COR-L47 (cell line): ENCODE measurements at places on chromosomes 3 and 15.
A peak's percentile ranks its signal among the peaks of the same experiment; 100 is the strongest.

DNA sequence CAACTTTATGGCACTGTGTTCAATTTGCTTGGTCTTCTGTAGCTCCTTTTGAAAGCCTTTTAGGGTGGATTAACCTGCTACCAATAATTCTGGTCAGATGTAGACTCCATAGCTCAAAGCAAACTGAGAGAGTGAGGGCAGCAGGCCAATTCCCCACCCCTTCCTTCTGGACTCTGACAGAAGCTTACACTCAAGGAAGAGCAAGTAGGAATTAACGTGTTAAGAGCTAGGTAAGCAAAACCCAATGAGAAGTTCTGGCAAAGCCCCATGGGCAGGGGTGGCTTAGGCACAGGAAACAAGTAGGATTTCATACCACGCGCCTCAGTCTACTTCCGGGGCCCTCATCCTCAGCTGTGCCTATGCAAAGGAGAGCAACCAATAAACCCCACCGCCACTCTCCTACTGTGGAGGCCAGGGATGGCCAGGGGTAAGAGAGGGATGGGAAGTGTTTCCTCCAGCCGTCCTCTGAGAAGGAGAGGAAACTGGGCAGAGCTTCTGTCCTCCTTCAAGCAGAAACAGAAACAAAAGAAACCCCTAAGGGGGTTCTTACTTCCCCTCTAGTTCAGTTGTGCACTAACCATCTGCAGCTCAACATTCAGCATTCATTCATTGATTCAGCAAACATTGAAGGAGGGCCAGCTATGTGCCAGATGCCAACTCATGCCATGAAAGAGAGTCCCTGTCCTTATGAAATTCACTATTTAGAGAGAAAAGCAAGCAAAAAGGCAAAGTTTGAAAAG, 12.6 kb downstream of the CCR5 start:
- no peak for DNase-seq

- DNase-seq, result no peak
Observed at GRCh38 chr3:69803681-69804270, 64.5 kb downstream of the MITF start.

DNA sequence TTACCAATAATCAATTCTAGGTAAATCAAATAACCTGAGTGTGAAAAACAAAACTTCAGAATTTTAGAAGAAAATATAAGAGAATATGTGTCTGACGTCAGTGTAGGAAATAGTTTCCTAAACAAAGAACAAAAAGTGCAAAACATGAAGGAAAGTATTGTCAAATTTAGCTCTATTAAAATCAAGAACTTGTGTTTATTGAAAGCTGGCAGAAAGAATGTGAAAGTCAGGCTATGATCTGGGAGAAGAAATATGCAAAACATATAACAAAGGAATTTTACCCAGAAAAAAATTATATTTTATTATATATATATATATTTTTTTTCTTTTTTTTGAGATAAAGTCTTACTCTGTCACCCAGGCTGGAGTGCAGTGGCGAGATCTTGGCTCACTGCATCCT, 129.1 kb upstream of the ANKRD28 start:
- DNase-seq, result no peak

DNA sequence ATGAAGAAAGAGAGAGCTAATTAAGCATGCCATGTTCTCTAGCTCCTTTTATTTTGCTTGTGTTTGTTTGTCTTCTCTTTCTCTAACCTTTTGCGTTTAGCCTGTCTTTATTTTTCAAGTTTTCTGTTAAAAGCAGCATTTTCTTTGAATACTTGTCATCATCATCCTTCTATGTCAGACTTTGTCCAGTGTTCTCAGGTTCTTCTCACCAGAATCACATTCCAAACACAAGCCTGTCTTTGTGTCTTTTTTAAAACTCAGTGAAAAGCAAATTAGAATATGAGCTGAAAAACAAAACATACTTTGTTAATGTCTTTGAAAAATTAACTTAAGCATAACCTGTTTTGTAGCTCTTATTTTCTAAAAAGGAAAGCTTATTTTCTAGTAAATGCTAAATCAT, 62.4 kb downstream of the LEKR1 start:
- DNase-seq, result no peak

DNA sequence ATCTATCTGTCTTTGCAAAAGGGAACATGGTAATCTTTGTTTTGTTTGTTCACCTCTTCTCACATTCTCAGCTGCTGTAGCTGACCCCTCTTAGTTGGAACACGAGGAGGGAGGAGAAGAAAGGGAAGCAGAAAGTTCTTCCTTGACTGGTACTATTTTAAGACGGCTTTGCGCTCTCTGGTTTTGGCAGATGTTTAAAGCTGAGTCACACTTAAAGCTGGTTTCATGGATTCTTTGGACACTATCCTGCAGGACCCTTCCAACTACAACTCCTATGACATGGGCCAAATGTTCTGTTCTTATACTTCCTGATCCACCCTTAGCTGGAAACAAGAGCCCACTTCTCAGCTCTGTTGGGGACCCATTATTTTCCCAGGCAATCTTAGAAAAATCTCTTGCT, 40.6 kb upstream of the FXR1 start:
- DNase-seq, result no peak

DNA sequence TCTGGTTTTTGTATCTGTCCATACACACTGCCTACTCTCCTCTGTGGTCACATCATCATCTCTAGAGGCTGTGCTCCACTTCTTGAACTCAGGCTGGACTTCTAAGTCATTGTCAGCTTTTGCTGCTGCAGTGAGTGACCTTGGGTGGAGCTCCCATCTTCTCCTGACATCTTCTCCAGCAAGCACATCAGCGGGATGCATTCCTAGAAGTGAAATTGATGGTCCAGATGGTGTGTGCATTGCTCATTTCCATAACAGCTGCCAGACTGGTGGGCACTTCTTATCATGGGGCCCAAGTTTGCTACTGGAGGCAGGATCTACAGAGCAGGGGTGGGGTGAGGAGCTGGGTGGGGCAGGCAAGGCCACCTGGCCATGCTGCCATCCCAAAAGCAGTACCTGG, 109.9 kb downstream of the DNAJB8 start:
- no peak for DNase-seq

DNA sequence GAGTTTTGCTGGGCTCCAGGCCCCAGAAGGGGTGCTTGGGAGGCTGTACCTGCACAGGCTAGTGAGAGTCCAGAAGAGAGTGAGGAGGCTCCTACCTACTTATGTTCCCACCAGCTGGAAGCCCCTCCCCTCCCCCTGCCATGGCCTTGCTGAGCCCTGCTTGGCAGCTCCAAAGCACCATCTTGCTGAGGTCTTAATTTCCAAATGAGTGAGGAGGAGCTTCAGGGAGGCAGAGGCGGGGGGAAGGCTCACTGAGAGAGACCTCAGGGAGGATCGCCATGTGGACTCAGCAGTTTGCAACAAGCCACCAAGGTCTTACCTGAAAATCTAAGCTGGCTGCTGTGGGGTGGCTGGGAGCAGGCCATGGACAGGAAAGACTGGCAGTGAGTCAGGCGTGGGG, 8.7 kb upstream of the CACNA2D2 start:
- no peak for DNase-seq

GRCh38 chr15:83913034-83913632, 259.2 kb downstream of the ADAMTSL3 start:
- DNase-seq, result no peak

DNA sequence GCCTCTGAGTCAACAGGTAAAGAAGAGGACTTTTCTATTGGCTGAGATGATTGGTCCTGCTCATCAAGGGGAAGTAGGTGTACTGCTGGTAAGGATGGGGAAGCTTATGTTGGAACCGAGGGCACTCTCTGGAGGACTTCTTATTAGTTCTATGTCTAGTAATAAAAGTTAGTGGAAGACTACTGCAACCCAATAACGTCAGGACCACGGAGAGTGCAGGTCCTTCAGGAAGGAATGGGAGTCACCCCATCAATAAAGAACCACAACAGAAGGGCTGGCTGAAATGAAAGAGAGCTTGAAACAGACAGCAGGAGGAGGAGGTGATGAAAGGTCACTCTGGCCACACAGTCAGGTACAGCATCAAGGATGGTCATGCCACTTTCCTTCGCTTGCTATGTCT, 68.8 kb upstream of the PRR23E start:
- no peak for DNase-seq

GRCh38 chr3:101042996-101043686, 49.9 kb upstream of the ABI3BP start:
- no peak for DNase-seq

DNA sequence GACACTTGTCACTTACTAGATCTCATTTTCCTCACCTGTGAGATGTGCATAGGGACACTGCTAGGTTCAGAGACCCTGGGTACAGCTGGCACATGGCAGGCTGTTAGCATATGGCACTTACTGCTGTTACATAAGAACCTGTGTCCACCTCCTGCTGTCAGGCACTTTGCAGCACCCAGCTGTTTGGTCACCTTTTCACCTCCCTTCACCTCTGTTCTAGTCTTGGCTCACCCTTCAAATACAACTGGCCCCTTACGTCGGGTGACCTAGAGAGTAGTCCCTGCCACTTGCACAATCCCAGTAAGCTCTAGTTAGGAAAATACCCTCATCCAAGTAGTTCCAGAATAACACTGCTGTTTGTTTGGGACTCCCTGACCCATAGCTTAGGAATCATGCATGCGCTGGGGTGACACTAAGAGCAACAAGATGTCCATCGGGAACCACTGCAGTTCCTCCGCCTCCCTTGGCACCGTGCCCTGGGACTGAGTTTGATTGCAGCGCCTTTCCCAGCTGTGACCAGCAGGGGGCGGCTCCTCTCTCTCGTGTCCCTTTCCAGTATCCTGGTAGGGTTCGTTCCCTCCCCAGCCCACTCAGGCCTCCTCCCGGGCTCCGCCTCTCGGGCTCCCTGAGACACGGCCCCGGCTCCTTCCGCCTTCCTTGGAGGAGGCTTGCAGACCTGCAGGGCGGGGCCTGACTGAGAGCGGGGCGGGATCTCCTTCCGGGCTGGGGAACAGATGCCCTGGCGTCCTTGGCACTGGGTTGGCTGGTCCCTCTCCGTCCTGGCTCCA, 78.6 kb downstream of the ABHD5 start:
- peak; percentile 68 for DNase-seq

- no peak for DNase-seq
Observed at GRCh38 chr15:86336051-86336788, 256.5 kb downstream of the AGBL1 start.

DNA sequence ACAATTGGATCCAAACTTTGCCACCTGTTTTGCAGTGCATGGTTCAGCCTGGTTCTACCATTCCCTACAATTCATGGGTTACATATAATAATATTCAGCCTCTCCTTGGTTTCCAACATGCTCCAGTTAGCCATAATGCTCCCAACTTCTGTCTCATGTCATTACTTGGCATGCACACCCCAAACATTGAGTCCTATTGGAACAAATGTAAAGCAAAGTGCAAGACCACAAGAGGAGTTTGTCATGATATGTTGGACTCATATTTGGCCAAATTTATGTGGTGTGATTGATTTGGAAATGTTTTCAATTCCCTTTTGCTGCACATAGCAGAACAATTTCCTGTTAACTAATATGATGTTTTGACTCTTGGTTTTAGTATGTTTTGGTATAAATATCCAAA, 50.2 kb downstream of the KCNAB1 start:
- DNase-seq, result no peak

DNA sequence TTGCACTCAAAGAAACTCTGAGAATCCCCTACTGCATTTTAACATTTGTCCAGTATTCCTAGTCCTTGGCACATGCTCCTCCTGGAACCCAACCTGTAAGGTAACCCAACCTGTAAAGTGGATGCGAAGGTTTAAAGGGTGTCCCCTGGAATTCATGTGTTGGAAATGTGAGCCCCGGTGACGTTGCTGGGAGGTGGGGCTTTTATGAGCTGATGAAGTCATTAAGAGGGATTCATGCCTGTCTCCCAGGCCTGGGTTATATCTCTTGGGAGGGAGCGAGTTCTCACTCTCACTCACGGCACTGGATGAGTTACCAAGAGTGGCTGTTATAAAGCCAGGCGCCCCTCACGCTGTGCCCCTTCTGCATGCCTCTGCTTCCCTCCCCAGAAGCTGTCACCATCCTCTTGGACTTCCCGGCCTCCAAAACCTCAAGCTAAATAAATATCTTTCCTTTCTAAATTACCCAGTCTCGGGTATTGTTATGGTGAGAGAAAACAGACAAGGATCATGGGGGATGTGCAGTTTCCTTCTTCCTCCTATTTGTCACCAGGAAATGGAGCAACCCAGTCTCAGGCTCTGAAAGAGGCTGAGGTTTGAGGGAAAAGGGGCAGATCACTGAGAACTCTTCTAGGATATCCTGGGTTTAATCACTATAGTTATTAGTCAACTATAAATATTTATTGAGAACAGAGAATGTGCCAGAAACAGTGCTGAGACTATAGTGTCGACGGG, 7.6 kb downstream of the XXYLT1 start:
- DNase-seq, result no peak

- no peak for DNase-seq
Observed at GRCh38 chr3:56795829-56796185, 5.9 kb downstream of the ARHGEF3 start.

DNA sequence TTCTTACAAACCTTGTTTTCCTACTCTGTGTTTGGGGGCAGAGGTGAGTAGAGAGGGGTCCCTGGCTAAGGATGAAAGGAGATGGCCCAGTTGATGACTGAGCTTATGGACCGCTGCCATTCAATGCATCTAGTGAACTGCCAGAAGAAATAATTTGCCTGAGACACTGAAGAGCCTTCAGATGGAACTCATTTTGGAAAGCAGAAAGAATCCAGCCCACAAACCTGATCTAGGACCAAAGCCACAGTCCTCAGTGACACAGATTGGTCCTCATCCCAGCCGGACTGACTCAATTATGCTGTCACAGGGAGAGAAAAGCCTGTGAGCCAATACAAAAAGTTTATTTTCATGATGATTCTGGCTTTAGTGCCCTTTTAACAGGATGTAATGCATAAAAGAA, 82.7 kb downstream of the CD47 start:
- no peak for DNase-seq

GRCh38 chr3:169694117-169694516, 30.6 kb upstream of the MECOM start:
- DNase-seq, result no peak

DNA sequence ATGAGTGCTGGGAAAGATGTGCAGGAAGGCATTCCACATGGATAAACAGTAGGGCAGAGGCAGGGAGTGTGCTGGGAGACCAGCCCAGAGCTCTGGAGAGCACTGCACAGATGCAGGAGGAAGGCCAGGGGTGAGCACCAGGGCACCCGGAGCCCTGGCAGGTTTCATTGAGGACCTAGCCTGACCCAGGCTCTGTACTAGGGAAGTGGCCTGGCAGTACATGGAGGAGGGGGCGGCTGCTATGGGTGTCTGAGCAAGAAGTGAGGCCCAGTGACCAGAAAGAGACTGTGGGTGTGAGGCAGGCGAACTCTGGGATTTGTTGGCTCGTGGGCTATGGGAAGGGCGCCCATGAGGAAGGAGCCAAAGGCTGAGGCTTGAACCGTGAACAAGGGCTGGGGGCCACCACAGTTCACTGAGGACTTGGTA, 139.1 kb downstream of the DNAJB8 start:
- no peak for DNase-seq
